ENCODE measurements at places on chromosomes 1 and 21. TPM values are rescaled to one million over a fixed set of nuclear protein-coding genes. Genes with fewer than 3 reads are reported as not detected.

S100A5 gene
- total RNA-seq = not detected

OR2L13 gene
- total RNA-seq = not detected

OR2AK2 gene
- total RNA-seq = not detected

KLF17 gene
- 0.36 TPM for total RNA-seq

S100A8 gene
- not detected for total RNA-seq

LRRIQ3 gene
- total RNA-seq = 0.59 TPM

KRTAP20-1 gene
- total RNA-seq = not detected

TPR gene
- 63.9 TPM for total RNA-seq

MAEL gene
- total RNA-seq = not detected

APCS gene
- total RNA-seq = not detected

C1orf21 gene
- 17.0 TPM for total RNA-seq

SPRR5 gene
- not detected for total RNA-seq

PCSK9 gene
- 6.5 TPM for total RNA-seq

PLA2G5 gene
- total RNA-seq = 2.9 TPM

NR5A2 gene
- not detected for total RNA-seq
